ENCODE measurements at places on chromosomes 7 and 10.

- DNase-seq = no peak
Measured at GRCh38 chr10:129523031-129523722, 56.1 kb downstream of the MGMT start.

- DNase-seq = no peak
Measured at GRCh38 chr10:1672001-1672781, 65.1 kb downstream of the ADARB2 start.

DNA sequence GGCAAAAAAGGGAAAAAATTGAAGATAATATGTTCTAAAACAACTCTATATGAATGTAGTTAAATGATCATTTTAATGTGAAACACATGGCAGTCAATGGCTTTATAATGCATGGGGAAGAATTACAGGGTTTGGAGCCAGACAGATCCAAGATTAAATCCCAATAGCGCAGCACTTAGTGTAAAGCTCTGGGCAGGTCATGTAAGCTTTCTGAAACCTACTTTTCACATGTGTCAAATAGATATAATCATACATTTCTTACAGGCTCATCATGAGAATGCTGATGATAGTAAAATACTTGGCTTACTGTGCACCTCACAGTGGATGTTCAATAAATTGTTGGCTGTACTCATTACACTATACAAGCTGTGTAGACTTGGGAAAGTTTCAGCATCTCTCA is 48.0 kb upstream of the ZNF365 start:
- DNase-seq = no peak

DNA sequence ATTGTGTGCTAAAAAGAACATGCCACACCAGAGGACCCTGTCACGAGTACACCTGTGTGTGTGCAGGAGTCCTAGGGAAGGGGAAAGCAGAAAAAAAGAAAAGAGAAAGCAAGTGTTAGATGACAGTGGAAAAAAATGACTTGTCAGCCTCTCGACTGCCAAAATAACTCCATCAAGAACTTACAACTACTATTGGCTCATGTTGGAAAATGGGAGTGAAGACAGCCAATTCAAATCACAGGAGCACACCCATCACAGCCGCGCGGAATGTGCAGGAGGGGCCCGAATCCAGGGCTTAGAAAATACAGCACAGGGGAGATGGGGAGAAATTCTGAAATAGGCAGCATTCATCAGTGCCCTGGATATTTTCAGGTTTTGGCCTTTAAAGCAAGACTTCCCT is 38.1 kb upstream of the FOXI2 start:
- no peak for DNase-seq

Measured in GM04504 (cell line).